ENCODE measurements at places on chromosomes 12 and 14. TPM values are rescaled to one million over a fixed set of nuclear protein-coding genes. Genes with fewer than 3 reads are reported as not detected.

Gene C14orf132
- total RNA-seq = 3.8 TPM

Gene RFX4
- not detected for total RNA-seq

Gene HOXC11
- total RNA-seq = 0.58 TPM

Gene GALNT9
- 6.8 TPM for total RNA-seq

Gene KRT75
- 0.19 TPM for total RNA-seq

Gene SDR9C7
- not detected for total RNA-seq

Gene WSB2
- total RNA-seq = 71.8 TPM

Gene PCED1B
- 46.9 TPM for total RNA-seq

Gene KLRF1
- total RNA-seq = not detected

Gene NOXRED1
- 0.07 TPM for total RNA-seq

Gene EID3
- total RNA-seq = 8.4 TPM

Gene RIMBP2
- not detected for total RNA-seq

Gene SERPINA5
- 0.33 TPM for total RNA-seq

Gene PZP
- total RNA-seq = not detected

Gene ALX1
- total RNA-seq = 6.3 TPM

Gene FAM222A
- 3.8 TPM for total RNA-seq

Gene APOLD1
- total RNA-seq = 0.25 TPM

Gene KRT7
- total RNA-seq = 3,887 TPM

Gene HOXC13
- total RNA-seq = 9.8 TPM

Gene RNASE1
- total RNA-seq = not detected

Gene CD27
- not detected for total RNA-seq

Measured in A549 treated with RU486 at 1 μM for 4 hours (cell line).